Hepatocyte (in vitro differentiated cells): ENCODE measurements at places on chromosomes 5 and 9. TPM values are rescaled to one million over a fixed set of nuclear protein-coding genes. Genes with fewer than 3 reads are reported as not detected.

The OTULINL gene
- 25.4 and 35.4 TPM in 2 replicates for total RNA-seq

The MZB1 gene
- not detected in 2 replicates for total RNA-seq

DNA sequence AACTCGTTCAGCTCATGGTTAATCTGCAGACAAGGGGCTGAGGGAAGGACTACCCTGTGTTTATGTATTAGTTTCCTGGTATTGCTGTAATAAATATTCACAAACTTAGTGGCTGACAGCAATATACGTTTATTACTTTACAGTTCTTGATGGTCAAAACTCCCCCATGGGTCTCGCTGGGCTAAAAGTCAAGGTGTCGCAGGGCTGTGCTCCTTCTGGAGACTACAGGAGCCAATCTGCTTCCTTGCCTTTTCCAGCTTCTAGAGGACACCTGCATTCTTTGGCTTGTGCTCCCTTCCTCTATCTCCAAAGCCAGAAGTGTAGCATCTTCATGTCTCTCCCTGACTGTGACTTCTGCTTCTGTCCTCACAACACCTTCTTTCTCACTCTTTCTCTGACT, 653.8 kb upstream of the RIOK2 start:
- no peaks in the 10 kb centered on the region for H3K27me3 ChIP-seq
- no peaks in the 10 kb centered on the region for H3K36me3 ChIP-seq
- H3K27ac ChIP-seq = no peak overlapping the region
- H3K4me1 ChIP-seq = peaks cover 8% of the 10 kb centered on the region

DNA sequence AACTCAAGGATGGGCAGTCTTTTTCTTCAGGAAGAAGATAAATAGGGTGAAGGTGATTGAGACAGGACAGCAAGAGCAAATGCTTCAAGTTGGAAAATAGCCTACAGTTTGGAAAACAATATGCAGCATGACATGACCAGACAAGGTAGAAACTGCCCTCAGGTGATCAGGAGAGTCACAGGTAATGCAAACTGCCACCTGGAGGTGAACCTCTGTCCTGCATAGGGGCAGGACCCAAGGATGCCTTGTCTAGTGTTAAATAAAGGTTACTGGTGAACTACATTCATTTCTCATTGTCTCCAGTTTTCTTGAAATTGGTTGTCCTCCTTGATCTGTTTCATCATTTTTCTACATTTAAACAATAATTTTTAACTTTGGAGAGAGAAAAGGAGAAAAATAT, 232.1 kb downstream of the SEMA5A start:
- H3K4me3 ChIP-seq = no peak overlapping the region
- no peaks in the 10 kb centered on the region for H3K27me3 ChIP-seq
- H3K27ac ChIP-seq = no peak overlapping the region
- no peak for DNase-seq
- no peaks in the 10 kb centered on the region for H3K36me3 ChIP-seq

The UGCG gene
- 107 and 109 TPM in 2 replicates for total RNA-seq
